CD4-positive, alpha-beta T cell treated with Interleukin-15 for 4 hours (primary cell): ENCODE measurements at places on chromosomes 1 and 21.

- DNase-seq = peak; percentile 78
Observed at GRCh38 chr1:185559684-185560331, 174.4 kb upstream of the HMCN1 start.

- peak; percentile 31 for DNase-seq
Observed at GRCh38 chr1:9653491-9654050, 2.0 kb downstream of the PIK3CD start.

GRCh38 chr21:31282095-31282709 lies 61.9 kb downstream of the TIAM1 start:
- no peak for DNase-seq

GRCh38 chr1:235325139-235325538 lies 2.8 kb downstream of the ARID4B start:
- DNase-seq = peak; percentile 40

DNA sequence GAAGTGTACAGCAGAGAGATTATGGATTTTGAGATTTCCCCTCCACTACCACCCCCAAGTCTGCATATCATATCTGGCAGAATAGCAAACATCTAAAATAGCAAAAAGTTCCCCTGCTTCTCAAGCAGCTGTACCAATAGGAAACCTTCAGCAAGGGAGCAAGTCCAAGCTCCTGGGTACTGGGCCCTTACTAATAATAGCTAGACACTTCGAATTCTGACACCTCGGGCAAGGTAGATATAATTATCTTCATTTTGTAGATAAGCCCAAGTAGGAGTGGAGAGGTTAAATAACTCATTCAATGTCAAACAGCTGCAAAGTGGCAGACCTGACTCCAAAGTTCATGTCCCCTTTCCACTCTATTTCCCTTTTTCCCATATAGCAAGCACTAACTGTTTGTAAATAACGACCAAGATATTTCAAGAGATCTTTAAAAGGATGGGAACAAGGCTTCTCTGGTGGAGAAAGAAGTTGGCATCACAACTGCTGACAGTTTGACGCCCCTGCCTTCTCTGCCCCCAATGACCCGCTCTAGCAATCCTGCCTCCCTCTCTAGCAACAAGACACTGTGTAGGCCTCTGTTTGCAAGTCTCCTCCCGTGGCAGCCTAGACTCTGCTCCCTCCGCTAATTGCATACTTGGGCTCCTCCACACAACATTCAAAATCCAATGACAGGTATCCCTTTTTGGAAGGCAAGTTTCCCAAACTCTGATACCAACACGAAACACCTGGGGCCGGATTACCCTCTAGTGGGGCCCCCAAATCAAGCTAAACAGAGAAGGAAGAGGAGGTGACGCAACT lies 18.7 kb upstream of the ADAR start:
- no peak for DNase-seq
